ENCODE measurements at places on chromosomes 11 and 22.

GRCh38 chr11:100673063-100673462, 14.0 kb upstream of the ARHGAP42 start:
- DNase-seq: no peak

GRCh38 chr11:104705490-104706190, 192.6 kb downstream of the CASP12 start:
- no peak for DNase-seq

DNA sequence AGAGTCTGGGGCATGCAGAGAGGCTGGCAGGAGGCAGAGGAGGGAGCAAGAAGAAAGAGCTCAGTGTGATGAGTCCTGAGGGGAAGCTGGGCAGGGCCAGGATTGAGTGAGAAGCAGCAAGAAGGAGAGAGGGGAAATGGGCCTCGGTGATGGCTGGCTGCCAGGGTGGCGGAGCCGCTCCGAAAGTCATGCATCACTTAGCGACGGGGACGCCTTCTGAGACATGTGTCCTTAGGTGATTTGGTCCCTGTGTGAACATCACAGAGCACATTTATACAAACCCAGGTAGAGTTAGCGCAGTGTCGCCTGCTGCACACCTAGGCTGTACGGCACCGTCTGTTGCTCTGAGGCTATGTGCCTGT, 15.1 kb downstream of the TBC1D22A start:
- no peak for DNase-seq

DNA sequence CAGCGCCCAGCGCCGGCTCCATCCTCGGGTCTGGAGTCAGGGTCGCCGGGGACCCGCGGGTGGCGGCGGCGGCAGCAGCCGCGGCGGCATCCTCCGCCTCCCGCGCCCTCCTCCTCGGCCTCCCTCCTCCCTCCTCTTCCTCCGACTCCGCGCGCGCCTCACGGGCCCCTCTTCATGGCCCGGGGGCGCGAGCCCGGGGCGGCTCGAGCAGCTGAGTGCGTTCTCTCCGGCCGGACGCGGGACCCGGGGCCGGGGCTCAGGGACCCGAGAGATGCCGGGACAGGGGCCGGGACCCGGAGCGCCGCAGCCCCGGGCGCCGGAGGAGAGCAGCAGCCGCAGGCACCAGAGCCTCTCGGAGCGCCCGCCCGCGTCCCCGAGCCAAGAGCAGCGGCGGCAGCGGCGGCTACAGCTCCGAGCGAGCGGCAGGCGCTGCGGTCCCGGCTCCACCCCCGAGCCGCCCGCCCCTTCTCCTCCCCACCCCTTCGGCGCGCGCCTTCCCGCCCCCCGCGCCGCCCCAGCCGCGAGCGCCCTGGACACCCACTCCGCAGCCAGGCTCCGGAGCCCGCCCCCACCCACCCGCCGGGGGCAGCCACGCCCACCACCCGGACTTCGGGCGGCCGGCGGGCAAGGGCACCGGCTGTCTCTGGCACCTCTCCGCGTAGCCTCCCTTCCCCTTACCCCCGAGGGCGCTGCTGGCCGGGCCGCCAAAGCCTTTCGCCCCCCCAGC, at the start of gene CHST1:
Gene CHST1 (minus strand): TSS at position 417 of the 727 bp plus-strand sequence. CDS start 14,699 bp downstream, outside the sequence.
- no peak for DNase-seq

- DNase-seq: no peak
Observed at GRCh38 chr11:73201249-73201648, 16.8 kb upstream of the P2RY2 start.

GRCh38 chr11:18743365-18743764, 17.4 kb upstream of the IGSF22 start:
- no peak for DNase-seq

GRCh38 chr11:124581817-124582216, 12.0 kb downstream of the OR8A1 start:
- no peak for DNase-seq

- no peak for DNase-seq
Observed at GRCh38 chr11:113628912-113629311, 77.2 kb downstream of the TMPRSS5 start.

- no peak for DNase-seq
Observed at GRCh38 chr11:134652586-134653255, 240.7 kb upstream of the B3GAT1 start.

DNA sequence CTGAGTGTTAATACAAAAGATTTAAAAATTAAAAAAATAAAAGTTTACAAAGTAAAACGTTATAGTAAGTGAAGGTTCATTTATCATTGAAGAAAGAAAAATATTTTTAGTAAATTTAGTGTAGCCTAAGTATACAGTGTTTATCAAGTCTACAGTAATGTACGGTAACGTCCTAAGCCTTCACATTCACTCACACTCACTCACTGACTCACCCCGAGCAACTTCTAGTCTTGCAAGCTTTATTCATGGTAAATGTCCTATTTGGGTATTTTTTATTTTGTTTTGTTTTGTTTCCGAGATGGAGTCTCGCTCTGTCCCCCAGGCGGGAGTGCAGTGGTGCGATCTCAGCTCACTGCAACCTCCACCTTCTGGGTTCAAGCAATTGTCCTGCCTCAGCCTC, 8.8 kb downstream of the CASTOR1 start:
- DNase-seq: no peak

DNA sequence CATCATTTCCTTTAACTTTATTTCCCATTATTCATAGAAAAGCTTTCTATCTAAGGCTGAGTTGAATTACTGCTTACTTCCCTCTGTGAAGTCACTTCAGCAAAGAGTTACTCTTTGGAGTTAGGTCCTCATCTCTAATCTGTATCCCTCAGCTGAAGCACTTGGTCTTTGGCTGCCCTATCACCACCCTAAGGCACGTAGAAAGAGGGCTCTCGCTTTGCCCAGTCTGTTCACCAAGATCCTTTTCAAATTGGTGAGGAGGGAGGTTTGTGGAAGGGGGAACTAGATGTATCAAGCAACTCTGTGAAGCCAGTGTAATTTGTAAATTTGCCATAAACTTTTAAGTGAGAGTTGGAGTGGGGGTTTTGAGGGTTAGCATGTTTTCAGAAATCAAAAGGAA, 43.4 kb downstream of the PAX6 start:
- no peak for DNase-seq

DNA sequence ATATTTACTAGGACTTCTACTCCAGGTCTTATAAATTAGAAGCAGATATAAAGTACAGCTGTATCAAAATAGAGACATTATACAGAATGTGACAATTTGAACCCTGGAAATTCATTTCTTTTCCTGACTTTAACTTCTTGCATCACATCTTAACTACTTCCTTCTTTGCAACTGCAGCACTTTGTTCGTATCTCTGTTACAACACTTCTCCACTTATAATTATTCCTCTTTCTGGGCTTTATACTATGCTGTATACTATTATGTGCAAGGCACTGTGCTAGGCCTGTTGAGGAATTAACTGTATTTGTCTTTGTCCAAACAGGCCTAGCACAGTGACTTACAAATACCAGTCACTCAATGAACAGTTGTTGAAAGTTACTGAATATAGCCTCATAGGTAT, 1.8 kb upstream of the SLC36A4 start:
- DNase-seq: no peak

- no peak for DNase-seq
Observed at GRCh38 chr11:34773826-34774225, 142.4 kb downstream of the APIP start.

DNA sequence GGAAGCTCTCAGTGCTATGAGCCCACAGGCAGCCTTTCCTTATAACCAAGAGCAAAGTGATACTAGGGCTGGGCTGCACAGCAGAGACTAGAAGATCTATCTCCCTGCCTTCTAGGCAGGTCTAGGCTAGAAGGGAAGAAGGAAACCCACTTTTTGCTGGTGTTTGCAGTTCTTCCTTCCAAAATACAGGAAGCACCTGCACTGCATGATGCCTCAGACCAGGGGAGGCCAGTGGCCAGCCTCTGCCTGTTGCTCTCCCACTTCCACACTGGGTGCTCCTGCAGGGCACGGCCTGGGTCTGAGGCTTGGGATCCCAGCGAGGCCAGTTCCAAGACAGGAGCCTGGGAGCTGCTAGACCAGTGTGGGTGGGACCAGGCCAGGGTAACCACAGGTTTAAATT, 6.0 kb upstream of the UCP3 start:
- DNase-seq: no peak

DNA sequence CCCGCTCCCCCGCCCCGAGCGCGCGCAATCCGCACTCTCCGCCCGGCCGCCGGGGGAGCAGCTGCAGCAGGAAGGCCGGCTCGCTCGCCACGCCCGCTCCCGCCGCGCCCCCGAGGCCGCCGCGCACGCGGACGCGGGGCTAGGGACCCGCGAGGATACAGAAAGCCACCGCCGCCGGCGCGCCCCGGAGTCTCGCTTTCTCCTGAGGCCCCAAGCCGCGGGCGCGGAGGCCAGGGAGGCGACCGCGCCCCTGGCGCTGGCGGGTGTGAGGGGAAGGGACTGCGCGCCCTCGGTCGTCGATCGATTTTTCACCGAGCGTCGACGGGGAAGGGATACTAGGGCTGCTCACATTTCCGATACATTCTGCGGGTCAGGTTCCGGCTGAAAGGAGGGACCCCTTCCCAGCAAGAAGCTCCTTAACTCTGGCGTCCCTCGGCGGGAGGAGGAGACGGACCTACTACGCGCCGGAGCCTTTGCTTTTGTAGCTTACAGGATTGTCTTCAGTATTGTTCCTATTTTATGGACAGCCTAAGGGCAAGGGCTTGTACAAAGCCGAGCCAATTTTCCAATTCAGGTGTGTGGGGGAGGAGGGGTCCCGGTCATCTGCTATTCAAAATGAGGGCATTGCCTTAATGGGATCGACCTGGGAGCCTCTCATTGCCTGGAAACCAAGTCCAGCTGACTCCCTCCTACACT, 416 bp upstream of the GAB2 start:
- peak; percentile 41 for DNase-seq

- DNase-seq: no peak
Observed at GRCh38 chr11:3021125-3021524, 29.0 kb upstream of the NAP1L4 start.

DNA sequence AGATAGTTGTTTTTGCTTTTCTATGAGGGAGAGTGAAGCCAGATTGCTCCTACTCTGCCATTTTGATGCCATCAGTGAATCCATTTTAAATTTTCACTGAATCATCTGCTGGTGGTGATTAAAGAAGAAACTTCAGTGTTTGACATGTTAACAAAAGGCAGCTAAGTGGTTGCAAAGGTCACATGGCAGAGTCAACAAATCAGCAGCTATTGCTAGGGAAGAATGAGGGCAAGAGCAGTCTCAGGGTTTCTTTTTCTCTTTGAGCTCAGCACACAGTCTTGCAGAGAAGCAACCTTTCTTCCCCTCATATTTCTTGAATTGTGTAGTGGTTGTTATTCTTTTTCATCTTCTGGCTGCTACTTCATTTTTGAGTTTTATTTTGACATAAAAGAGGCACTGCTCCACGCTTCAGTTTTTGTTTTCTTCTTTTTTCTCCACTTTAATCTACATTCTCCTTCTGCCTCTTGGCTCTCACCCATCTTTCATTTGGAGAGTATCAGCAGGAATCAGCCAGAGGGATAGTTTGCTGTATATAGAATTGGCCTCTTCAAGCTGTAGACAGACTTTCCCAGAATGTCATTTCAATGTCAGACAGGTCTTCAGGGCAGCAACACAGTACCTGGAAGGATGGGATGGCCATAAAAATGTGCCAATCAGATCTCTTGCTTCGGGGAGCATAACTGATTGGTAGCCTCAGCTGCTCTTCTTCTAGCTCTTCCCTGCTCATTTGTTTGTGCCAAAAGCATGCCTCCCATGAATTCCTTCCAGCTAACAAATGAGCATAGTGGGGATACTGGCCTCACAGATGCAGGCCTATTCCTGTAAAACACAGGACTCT, 153.9 kb downstream of the TRPC6 start:
- no peak for DNase-seq

DNA sequence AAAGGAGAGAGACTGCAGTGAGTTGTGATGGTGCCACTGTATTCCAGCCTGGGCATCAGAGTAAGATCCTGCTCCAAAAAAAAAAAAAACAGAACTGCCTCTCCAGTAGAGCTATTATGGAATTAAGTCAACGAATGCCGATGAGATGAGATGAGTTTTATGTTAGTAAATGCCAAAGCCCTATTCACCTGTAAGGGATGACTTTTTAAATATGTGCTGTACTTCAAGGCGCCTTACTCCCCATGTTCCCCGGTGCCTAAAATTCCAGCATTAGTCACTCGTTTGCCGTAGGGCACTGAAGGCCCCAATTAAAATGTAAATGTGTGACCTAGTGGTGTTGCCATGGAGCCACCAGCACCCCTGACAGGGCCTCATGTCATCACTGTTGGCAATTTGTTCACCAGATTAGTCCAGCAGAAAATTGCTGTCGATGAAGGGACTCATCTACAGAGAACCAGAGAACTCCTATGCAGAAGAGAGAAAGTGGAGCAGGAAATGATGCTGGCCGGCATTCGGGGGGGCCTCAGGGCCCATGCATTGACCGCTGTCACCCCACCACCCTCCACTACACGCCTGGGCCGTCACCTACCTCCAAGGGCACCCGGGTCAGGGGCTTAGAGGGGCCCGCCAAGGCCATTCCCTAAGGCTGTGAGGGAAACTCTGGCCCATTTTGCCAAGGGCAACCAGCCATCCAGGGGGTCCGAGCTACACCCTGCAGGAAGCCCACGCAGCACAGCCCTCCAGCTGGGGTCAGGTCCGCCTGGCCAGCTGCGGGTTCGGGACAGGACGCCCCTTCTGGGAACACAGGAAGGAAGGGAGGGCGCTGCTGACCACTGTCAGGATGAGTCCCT, 17.8 kb downstream of the LIF start:
- no peak for DNase-seq

DNA sequence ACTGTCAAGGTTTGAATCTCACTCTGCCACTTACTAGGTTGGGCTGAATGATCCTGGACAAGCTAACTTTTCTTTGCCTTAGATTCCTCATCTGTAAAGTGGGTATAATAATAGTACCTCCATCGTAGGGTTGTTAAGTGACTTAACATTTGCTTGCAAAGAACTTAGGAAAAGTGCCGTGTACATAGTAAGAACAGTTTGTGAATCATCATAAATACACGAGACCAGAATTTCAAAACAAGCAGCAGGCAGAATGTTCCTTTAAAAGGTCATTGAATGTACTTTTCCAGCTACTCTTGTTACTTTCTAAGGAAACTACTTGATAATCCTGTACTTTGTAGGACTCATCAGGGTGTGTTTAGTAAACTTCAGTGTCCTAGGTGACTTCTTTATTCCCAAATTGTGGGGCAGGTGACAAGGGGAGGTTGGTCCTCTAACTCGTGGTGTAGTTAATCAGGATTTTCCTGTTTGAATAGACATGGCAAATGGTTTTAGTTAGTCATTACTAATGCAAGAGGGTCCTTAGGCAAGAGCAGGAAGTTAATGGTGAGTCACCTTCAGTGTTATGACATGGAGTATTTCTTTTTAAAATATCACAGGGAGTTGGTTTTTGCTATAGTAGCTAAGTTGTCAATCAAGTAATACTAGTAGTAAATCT, 67.9 kb downstream of the YAP1 start:
- DNase-seq: no peak

DNA sequence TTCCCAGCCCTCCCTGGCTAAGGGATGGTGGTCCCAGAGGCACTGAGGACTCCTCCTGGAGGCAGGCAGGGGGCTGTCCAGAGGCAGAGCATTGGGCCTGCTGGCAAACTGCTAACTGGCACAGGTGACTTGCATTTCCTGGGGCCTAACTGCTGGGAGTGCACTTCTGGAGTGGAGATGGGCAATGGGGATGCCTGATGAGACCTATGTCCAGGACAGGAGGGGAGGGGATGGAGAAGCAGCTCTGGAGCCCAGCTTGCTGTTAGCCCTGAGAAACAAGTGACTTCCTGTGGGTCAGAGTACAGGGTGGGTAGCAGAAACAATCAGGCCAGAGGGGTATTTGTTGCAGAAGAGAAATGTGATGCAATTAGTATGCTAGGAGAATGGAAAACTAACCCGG, 253.2 kb downstream of the ST3GAL4 start:
- DNase-seq: no peak

GRCh38 chr11:122261546-122261945, 145.5 kb upstream of the BLID start:
- DNase-seq: no peak

- DNase-seq: no peak
Observed at GRCh38 chr11:36713715-36714114, 115.7 kb upstream of the RAG2 start.
